ENCODE measurements at places on chromosomes 4 and X.
A peak's percentile ranks its signal among the peaks of the same experiment; 100 is the strongest.

DNA sequence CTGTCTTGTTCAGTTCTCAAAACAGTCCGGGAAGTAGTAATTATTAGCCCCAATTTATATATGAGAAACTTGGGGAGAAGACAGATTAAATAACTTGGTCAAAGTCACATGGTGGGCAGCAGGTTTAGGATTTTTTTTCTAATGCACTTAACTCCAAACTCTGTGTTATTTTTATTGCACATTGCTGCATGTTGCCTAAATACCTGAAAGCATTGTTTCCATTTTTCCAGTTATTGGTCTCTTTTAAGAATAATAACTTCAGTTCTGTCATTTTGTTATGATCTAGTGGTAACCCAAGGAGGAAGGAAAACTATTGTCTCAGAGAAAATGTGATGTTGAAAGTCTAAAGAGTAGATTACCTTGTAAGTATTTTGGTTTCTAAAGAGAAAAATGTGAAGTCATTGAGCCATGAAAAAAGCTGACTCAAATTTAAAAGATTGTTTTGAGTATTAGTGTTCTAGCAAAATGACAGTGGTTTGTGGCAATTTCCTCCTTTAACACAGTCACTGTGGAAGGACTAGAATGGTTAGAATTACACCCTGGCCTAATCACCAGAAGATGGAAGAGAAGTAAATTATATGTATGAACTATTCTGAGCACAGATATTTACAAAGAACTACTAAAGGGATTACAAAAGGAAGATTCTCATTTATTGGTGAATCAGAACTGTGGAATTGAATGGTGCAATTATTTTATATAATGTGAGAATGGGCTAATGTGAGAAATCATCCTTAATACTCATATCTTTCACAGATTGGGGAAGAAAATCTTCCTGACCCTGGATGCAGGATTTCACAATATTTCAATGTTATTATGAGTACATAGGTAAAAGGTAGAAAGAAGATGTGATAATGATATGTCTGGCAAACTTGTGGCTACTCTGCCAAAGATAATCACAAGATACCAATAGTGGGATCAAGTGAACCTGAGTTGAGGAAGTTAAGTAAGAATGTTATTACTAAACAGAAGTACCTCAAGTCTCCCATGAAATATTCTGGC is 21.7 kb upstream of the CXCL8 start:
- DNase-seq = no peak

GRCh38 chrX:131081772-131082740 is 23.9 kb downstream of the ARHGAP36 start:
- no peak for DNase-seq

DNA sequence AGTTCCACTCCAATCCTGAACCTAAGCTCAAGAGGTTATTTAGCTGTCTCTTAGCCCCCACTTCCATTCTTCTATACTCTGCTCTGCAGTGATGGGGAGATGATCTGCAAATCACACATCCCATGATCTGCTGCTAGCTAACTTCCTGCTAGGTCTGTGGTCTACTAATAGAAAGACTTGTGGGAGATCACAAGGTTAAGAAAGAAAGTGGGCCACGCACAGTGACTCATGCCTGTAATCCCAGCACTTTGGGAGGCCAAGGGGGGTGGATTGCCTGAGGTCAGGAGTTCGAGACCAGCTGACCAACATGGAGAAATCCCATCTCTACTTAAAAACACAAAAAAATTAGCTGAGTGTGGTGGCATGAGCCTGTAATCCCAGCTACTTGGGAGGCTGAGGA is 471.1 kb upstream of the NWD2 start:
- DNase-seq = no peak

DNA sequence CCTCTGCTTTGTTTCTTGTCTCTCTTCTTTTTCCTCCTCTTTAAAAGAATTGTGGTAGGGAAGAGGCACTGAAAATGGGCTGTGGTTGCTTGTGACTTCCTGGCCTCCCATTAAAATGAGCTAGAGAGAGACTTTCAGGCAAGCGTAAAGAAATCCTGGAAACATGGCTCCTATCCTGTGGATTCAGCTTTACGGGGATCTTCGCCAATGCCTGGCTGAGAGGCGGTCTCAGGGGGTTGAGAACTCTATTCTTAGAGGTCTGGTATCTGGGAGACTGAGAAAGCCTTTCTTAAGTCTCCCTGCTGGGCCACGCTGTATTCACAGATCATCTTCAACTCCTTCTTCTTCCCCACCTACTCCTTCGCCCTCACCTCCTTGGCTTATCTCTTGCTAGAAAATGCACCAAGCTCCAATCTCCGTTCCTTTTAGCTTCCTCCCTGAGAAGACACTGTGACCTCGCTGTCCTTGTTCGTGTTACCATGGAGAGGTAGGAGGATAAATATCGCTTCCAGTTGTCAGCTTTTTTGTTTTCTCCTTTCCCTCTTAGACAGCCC is 542 bp upstream of the KLF8 start:
- DNase-seq = peak; percentile 16

DNA sequence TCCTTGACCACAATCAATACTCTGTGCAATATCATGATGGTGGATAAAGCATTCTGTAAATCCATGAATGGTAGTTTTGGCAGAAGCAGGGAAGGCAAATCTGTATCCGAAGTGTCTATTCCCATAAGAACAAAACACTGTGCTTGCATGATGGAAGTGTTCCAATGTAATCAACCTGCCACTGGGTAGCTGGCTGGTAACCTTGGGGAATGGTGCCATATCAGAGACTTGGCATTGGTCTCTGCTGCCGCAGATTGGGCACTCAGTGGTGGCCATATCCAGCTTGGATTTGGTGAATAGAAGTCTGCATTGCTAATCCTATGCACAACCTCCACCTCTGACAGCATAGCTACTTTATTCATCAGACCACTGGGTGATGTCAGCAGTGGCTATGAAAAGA is 114.3 kb upstream of the EMCN start:
- DNase-seq = no peak

DNA sequence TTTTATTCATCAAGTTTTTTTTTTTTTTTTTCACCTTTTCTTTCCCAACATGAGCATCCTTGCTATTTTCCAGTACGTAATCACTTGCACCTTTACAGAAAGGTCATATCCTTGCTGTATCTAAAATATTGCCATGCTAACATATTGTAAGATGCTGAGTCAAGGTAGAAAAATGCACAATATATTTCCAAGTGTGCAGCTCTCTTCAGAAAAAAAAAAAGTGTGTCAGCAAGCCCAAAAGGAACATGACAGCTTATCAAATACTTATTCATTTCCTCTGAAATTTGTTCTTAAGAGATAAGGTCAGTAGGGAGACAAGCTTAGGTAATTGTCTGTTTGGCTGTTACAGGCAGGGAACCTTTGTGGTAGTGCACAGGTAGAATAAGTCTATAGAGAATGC is 27.0 kb downstream of the SH2D1A start:
- DNase-seq = no peak

DNA sequence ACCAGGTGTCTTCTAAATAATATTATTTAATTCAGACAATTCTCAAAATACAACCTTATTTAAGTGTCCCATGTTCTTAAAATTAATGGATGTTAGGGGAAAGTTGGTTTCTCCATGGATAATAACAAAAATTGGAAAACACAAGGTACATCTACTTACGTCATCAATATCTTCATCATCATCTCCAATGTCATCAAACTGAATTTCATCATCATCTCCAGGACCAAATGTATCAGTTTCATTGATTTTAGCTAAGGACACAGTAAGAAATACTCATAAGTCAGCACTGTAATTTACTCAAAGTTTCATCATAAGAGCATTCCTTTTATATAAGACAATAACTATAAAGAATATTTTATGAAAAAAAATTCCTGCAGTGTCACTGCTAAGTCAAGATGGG is 11.3 kb downstream of the EIF1AX start:
- no peak for DNase-seq

DNA sequence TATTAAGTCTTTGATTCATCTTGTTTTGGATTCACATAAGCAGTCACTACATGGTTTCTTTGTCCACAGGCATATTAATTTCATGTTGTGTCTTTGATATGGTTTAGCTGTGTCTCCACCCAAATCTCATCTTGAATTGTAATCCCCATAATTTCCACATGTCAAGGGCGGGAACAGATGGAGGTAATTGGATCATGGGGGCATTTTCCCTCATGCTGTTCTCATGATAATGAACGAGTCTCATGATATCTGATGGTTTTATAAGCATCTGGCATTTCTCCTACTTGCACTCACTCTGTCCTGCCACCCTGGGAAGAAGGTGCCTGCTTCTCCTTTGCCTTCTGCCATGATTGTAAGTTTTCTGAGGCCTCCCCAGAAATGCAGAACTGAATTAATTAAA is 1811.2 kb upstream of the PCDH10 start:
- DNase-seq = no peak

DNA sequence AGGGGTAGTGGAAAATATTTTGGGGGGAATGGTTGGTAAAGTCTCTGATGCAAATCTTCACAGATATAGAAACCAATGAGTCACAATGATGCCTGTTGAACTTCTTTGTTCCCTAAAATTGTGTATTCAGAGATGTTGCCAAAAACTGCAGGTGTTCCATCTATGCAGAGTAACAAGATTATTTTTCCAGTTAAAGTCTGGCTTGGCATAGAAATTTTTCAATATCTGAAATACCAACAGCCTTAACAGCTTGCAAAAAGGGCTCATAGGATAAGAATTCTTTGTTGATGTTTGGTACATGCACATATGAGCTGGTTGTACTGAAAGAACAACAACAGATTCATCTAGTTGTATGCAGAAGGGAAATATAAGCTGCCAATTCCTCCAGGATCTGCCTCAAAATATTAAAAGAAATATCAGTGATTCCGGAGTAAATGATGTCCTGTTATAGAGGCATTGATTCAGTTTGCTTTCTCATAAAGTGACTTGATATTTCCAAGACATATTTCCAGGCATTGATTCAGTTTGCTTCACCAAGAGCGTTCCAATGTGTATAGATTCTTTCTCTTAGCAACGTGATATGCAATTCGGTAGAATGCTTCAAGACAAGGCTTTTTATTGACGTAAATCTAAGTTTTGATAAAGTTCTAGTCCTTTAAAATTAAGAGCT is 564.4 kb downstream of the TMA16 start:
- no peak for DNase-seq

GRCh38 chr4:126937846-126938422 is 694.8 kb upstream of the INTU start:
- DNase-seq = no peak

DNA sequence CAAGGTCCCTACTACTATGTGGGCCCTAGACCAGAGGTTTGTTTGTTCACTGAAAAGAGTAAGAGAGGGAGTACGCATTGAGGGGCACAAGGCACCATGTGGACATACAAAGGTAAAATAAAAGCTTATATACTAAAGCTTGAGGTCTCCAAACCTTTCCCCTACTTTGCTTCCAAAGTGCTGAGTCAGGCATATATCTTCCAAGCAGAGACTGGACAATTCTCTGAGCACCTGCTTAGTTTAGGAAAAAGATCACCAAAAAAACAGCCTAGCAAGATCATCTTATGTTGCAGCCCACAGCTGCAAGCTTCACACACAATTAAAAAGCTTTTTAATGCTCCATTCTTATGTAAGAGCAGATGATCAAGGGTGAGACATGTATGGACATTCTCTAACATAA is 119.5 kb downstream of the WDFY3 start:
- no peak for DNase-seq

GRCh38 chr4:158444621-158445020 is 77.1 kb upstream of the RXFP1 start:
- no peak for DNase-seq

DNA sequence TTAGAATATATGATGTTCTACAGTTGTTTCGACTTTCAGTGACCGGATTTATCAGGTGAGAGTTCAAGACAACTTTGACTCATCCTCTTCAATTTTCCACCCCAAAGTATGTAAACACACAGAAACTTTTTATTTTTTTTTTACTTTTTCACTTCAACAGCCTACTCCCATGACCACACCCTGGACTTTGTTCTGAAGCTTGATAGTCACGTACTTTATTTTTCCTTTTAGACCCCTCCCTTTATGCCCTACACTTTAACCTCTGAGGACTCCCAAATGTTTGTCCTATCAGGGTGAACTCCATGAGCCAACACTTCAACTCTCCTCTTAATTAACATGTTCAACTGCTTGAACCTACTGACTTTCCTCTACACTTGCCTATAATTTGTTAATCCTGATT is 2.5 kb upstream of the DDX60 start:
- DNase-seq = no peak

- no peak for DNase-seq
Observed at GRCh38 chr4:70640192-70640591, 11.6 kb downstream of the ENAM start.

- DNase-seq = no peak
Observed at GRCh38 chrX:70208479-70208878, 26.0 kb upstream of the AWAT1 start.

DNA sequence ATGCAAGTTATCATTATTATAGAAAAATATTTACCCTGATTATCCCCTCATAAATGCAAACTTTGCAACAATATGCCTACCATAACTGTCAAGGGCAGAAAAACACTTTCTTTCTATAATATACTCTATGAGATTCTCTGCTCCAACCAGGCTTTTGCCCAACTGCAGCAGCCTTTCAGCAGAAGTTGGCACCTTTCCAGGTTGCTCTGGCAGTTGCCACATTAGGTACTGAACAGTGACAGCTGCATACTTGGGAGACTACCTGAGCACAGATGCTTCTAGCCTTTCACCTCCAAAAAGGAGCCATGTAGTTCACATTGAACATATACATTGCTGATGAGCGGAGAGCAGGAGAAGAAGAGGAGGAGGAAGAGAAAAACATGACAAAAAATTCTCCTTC is 69.5 kb upstream of the BRWD3 start:
- no peak for DNase-seq

DNA sequence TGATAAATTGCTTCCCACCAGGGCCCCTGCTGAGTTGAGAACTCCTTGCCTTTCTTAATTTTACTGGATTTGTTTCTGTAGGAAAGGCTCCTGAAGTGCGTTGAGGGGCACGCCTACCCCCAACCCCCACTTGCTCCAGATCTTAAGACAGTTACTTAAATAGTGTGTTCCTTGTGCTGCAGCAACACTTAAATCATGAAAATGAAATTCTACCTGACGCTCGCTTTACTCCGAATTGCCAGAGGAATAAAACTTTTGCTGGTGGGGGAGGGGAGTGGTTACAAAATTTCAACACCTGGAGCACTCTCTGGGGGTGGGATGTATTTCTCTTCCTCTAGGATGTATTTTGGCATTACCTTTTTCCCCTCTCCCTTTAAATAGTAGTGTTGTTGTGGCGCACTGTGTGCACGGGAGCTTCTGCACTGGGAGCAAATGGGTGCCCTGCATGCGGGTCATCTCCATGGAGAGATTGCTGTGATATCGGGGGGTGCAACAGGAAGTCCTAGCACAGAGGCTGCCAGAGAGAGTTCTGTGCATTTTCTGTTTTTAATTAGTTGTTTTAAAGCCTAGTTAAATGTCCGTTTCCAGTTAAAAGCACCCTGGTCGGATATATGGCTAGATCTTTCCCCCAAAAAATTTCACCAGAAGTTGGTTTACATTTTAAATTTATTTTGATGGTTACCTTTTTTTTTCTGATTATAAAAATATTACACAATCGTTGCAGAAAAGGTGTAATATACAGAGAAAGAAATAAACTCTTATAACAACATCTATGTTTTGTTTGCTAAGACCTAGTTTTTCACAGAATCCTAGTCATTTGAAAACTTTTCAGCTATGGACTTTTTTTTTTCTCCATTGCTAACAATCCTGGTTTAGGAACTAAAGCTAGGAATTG is 207.7 kb downstream of the SOWAHB start:
- no peak for DNase-seq
